ENCODE measurements at places on chromosomes 3 and 15.

DNA sequence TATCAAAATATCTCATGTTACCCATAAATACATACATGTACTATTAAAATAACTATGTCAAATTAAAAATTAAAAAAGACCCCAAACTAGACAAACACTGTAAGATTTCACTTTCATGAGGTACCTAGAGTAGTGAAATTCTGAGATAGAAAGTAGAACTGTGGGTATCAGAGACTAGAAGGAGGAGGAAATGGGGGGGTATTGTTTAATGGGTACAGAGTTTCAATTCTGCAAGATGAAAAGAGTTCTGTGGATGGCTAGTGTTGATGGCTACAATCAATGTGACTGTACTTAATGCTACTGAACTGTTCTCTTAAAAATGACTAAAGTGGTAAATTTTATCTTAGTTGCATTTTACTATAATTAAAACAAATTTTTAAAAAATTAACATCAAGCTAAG lies 36.6 kb downstream of the RFX7 start:
- DNase-seq = no peak

DNA sequence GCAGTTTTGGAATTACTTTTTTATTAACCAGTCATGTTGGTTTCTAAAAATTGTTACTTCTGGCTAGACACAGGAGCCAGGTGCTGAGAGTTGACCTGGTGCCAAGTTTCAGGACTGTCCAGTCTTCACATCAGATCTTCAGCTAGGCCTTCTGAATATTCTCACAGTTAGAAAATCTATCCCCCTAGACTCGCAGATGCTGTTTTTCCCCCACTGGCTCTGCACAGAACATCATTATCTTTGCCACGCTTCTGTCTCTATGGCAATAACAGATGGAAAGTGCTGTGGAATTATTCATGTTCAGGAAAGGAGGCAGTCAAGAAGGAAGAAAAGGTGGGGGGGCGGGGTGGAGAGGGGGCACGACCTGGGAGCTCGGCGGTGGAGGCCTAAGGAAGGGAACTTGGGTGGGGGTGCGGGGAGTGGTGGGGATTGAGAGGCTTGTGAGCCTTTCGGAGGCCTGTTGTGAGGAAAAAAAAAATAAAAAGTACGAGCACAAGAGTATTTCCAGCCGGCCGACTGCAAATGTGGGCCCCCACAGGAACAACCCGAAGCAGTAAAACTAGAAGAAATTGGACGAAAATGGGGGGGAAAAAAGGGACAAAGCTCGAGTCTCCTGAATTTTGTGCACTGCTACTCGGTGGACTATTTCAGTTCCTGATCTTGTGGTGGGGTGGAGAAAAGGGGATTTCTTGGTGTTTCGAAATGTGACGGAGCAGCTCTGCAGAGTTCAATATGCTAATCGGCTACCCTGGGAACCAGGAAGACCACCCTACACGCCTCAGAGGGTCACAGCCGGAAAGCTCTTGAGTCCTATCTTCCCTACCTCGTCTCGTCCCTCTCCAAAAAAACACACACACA lies 1.5 kb upstream of the SKIL start:
- no peak for DNase-seq

DNA sequence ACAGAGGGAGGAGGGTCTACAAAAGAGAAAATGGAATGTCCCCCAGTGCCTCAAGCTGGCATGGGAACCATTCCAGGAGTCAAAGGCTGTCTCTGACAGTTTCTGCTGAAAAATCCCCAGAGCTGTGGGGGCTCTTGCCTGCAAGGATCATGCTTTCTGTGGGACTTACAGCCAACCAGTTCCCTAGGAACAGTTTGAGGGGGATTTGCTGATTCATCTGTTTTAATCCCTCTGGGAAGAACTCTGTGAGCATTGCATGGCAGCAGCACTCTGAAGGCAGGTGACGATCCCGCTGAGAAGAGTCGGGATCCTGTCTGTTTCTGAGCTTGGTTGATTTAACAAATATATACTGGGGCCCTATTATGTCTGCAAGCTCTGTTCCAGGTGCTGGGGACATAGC lies 176.0 kb downstream of the SSR3 start:
- no peak for DNase-seq

DNA sequence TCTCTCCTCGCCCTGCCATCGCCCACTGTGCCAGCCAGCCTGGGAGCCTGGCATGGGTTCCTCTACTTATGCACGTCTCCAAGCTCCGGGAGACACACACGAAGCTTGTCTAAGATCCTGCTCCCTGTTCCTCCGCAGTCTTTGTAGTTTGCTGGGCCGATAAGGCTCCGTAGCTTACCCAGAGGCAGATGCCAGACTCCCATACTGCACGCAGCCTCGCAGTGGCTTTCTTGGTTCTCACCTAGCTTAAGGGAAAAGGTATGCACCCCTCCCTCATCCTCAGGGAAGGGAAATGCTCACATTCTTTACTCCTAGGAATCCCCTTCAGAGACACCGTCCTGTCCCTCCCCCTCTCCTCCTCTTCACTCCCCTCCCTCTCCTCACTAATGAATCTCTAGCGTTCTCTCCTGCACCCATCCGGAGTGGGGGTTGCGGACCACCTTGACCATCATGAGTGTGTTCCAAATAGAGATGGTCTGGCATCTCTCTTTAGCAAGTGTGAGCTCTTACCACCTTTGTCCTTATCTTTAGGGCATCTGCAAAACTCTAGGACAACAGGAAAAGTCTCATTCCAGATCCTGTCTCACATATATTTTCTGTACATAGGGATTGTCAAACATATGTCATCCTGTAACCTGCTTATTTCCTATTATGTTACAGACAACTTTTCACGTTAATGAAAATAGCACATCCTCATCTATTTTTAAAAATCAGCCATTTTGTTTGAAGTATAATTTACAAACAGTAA lies 56.5 kb downstream of the TMEM266 start:
- DNase-seq = no peak

DNA sequence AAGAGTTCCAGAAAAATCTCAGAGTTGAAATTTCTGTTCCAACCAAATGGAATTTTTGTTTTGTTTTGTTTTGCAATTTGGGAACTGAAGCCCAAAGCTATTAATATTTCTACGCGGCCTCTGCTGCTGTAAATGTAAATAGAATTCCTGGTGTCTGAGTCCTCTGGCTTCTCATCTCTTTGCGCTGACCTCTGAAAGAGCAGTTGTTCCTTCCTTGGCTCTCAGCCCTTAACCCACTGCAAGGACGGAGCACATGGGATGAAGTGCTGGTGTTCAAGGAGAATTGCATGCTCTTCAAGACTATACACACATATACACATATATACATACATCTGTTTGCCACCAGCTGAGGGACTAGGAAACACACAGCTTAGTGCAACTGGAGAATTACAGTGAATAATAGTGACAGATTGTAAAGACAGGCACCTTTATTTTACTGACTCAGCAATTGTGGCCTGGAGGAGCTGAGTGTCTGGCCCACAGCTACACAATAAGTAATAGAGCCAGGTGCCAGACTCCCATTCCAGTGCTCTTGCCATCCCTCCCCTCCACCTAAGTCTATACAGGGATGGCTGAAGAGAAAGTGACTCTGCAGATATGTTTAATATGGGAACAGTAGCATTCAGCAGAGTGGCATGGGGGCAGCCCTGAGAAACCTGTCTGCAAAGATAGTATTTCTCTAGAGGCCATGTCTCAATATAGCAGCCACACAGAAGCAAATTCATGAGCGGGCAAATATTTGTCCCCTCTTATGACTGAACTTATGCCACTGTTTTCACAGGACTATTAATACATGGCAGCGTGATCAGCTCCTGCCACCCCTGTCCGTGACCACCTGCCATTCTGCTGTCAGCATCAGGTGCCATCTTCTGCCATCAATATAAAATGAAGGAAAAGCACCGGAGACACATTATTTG lies 42.3 kb downstream of the NEK10 start:
- no peak for DNase-seq

GRCh38 chr15:72042865-72043264 lies 75.1 kb downstream of the MYO9A start:
- DNase-seq = no peak

DNA sequence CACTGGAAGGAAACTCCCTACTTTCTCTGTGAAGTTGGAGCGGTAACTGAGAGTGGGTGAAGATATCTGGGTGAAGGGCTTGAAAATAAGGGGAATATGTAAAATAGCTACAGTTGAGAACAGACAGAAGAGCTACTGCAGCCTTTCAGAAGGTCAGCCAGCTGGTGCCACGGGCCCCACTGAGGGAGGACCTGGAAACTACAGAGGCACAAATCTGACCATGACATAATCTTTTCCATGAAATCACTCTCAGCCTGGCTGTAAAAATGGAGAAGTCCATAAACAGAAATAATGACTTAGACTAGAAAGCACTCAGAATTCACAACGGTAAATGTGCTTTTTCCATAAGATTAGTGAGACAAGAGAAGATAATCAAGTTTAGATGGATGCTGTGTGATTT lies 46.4 kb downstream of the ST3GAL6 start:
- no peak for DNase-seq

GRCh38 chr3:674116-674515 lies 418.7 kb upstream of the CNTN6 start:
- no peak for DNase-seq

- DNase-seq = no peak
These were observed 80.2 kb downstream of the CBLB start for GRCh38 chr3:105788593-105788992.

DNA sequence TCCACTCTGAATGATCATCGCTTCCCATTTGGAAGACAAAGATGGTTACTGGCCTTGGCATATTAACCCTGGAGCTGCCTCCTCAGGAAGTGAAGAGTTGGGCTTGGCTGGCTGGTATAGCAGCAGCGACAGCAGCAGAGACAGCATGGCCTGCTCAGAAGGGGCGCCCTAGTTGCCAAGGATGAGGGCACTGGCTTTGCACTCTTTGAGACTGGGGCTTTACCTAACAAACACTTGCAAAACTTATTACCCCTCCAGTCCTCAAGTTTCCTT lies 68.5 kb upstream of the RBP1 start:
- no peak for DNase-seq

DNA sequence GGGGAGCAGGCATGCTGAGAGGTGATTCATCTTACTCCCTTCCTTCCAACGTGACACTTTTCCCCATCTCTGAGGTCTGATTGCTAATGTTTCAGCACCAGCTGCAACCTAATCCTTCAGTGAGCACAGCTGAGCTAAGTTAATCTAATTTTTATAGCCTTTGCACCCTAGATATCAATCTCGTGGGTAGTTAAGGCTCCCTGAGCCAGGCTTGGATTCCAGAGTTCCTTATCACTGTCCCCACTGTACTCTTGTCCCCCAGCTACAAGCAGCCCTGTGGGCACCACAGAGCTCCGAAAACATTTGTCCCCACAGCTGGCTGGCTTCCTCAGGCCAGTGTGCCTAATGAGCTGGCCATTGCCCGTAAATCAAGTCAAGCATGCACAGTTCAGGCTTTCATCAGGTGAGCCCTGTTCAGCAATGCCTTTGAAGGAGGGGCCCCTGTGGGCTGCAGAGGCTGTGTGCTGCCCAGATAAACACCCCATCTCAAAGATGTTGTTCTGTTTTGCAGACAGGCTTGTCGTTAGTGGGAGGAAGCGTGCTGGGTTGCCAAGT lies 376.9 kb upstream of the RASGRP1 start:
- no peak for DNase-seq

DNA sequence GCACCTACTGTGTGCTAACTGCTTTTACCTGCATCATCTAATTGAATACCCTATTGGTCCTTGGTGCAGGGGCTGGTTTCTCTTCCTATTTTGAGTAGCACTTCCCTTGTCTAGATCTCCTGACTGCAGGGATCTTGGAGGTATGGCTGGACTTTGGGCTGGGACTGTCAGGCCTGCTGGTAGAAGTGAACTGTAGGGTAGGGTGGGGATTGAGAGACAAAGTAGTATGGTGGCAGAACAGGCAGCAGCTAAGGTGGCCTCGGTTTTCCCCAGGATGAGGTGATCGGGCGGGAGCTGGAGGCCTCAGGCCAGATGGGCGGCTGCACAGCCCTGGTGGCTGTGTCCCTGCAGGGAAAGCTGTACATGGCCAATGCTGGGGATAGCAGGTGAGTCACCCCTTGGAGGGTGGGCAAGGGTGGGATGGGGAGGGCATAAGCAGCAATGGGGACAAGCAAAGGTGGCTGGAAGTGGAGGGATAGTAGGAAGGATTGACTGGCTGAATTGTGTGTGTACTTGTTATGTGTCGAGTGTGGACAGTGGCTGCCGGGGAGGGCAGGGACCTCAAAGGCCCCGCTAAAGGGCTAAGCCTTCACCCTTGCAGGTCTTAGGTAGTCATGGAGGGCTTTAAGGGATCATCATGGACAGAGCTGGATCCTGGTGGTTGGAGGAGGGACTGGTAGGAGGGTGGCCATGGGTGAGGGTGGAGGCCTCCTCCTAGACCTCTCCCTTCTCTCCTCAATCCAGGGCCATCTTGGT lies 2.0 kb downstream of the PPM1M start:
- DNase-seq = no peak

GRCh38 chr3:50270422-50271224 lies 1.7 kb downstream of the SEMA3B start:
- no peak for DNase-seq

DNA sequence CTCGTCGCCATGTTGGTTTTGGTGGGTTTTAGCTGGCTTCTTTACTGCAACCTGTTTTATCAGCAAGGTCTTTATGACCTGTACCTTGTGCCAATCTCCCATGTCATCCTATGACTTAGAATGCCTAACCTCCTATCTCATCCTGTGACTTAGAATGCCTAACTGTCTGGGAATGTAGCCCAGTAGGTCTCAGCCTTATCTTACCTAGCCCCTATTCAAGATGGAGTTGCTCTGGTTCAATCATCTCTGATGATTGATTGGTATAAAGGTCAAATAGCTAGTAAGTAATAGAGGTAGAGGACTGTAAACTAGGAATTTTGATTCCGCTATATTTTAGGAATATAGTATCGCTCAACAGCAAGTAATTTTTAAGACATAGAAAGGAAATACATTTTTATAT lies 1.3 kb upstream of the ACKR2 start:
- DNase-seq = no peak

DNA sequence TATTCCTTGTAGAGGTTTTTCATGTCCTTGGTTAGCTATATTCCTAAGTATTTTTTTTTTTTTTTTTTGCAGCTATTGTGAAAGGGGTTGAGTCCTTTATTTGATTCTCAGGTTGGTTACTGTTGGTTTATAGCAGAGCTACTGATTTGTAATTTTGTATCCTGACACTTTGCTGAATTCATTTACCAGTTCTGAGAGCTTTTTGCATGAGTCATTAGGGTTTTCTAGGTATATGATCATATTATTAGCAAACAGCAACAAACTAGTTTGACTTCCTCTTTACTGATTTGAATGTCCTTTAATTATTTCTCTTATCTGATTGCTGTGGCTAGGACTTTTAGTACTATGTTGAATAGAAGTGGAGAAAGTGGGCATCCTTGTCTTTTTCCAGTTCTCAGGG lies 737.4 kb downstream of the ZNF385D start:
- DNase-seq = no peak
